Stimulated activated CD4-positive, alpha-beta T cell treated with anti-CD3 and anti-CD28 coated beads, Interleukin-15, amount 100 ng/mL, for 48 hours (primary cell): ENCODE measurements at places on chromosomes 5 and 9.

- no peak for DNase-seq
Observed at GRCh38 chr5:97968346-97968745, 785.3 kb upstream of the RIOK2 start.

- DNase-seq: no peak
Observed at GRCh38 chr5:169652057-169652456, 15.0 kb downstream of the DOCK2 start.

GRCh38 chr9:124818431-124819281 is 34.6 kb upstream of the WDR38 start:
- no peak for DNase-seq

GRCh38 chr5:177609076-177610059 is 9.4 kb downstream of the B4GALT7 start:
- DNase-seq: no peak

DNA sequence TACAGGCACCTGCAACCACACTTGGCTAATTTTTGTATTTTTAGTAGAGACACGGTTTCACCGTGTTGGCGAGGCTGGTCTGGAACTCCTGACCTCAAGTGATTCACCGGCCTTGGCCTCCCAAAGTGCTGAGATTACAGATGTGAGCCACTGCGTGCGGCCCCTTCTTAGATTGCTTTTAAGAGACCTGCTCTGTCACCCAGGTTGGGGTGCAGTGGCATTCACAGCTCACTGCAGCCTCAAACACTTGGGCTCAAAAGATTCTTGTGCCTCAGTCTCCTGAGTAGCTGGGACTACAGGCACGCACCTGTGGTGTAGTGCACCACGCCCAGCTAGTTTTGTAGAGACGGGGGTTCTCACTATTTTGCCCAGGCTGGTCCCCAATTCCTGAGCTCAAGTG is 11.0 kb downstream of the HSPA9 start:
- no peak for DNase-seq

DNA sequence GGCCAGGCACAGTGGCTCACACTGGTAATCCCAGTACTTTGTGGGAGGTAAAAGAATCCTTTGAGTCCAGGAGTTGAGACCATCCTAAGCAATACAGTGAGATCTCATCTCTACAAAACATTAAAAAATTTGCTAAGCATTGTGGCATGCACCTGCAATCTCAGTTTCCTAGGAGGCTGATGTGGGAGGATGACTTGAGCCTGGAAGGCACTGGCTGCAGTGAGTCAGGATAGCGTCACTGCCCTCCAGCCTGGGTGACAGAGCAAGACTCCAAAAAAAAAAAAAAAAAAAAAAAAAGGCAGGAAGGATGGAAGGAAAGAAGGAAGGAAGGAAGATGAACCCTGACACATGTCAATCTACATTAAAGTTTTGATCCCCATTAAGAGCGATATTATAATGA is 1452.2 kb upstream of the ACO1 start:
- DNase-seq: no peak

DNA sequence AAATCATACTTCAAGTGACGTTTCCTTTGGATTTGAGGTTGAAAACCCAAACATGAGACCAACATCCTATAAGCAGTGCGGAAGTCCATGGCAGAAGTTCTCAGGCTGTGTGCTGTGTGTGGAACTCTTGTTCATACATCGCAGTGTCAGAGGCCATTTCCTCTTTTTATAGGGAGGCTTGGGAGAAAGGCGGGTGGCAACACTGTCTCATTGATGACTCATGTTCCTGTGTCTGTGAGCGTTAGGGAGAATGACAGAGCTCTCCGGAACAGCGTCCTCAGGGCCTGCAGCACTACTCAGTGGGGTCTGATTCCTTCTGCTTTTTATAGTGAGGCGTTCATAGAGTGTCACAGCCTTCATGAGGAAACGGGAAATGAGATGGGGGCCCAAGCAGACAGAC is 98.8 kb upstream of the BASP1 start:
- no peak for DNase-seq

DNA sequence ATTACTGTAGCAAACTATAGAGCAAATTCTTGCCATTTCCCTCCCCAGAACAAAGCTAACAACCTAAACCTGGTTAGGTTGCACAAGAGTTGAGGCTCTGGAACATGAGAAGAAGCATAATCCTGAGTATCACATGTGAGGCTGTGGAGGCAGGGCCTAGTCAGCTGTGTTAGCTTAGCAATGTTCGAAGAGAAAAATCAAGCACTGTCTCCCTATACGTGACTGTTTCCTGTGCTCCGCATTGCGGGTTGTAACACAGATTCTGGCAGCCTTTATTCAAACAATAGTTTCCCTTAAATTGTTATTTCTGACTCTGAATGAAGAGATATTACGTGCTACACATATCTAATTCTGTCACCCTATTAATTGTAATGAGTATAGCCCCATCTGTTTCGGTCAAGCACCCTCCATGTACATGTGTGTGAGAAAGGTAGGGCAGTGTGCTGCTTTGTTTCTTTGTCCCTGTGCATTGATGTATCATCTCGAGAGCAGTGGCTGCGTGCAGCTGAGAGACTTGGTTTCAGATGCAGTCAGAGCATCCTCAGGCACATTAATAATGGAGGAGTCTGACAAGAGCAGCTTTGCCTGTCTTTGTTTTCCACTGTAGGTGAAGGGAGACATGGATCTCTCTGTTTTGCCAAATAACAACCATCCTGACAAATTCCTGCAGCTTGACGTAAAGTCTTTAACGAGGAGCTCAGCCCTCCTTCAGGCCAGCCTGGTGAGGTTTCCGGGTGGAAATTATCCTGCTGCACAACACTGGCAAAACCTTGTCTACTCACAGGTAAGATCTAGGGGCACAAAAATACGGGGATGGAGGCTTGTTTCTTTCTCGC is at the start of gene MINAR2:
MINAR2 (plus strand) TSS at position 523 of the 836 bp plus-strand sequence; CDS start at position 620, 97 bp downstream.
- no peak for DNase-seq
